Left colon (tissue), 2 donors: ENCODE measurements at places on chromosomes 7 and 10. TPM values are rescaled to one million over a fixed set of nuclear protein-coding genes. Genes with fewer than 3 reads are reported as not detected.

Gene ABCA13
- 0.11 TPM for total RNA-seq

Gene HDAC9
- 12.3 TPM for total RNA-seq

Gene PTCD1
- total RNA-seq = 6.0 TPM

Gene FKBP6
- not detected for total RNA-seq

Gene GTF2IRD1
- total RNA-seq = 14.6 TPM

Gene GNGT1
- total RNA-seq = not detected

Gene CPN1
- not detected for total RNA-seq

Gene TMEM213
- total RNA-seq = not detected

Gene CYP2E1
- 0.67 TPM for total RNA-seq

Gene HOXA10
- 23.4 TPM for total RNA-seq

Gene WDFY4
- total RNA-seq = 4.6 TPM

Gene CTNNA3
- total RNA-seq = 0.21 TPM

DNA sequence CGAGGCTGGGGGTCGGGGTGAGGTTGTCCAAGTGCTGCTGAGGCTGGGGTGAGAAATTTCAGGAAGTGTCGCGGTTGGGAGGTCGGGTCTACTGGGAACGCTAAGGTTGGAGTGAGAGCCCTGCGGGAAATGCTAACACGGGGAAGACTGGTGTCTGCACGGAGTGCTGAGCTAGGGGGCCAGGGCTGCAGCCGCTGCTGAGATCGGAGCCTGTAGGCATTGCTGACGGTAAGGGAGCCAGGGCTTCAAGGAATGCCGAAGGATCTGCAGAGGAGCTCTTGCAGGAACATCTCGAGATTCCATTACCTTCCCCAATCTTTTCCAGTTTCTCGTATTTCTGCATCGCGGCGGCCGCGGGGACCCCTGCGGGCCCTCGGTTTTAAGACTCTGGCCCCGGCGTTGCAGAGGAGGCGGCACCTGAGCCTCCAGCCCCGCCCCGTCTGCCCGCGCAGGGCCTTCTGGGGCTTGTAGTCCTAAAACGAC lies at the start of gene CDK5:
TSS of gene CDK5 (minus strand) at position 392 of the 483 bp plus-strand sequence. CDS start at position 343, 49 bp downstream.
- no peak for DNase-seq

DNA sequence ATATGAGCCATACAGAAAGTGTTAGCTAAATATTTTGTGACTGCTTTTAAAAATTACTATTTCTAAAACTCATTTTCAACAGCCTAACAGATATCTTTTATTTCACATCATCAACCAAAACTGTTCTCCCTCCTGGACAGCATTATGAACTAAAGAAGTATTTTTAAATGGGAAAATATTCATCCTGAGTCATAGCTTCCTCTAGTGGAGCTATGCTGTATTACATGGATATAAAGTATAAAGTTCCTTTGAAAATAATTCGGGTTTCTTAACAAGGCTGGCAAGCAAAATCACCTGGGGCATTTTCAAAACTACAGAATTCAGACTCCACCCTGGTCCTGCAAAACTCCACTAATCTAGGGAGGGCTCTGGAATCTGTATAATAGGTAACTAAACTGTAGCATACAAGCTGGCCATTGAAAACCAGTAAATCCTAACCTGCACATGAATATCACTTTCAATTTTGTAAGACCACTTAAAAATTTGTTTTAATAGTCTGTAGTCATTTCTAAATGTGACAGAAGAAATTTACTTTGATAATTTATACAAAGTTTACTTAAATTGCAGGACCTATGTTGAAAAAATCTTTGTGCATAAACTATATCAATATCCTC lies 53.5 kb downstream of the SCIN start:
- DNase-seq = no peak

- no peak for DNase-seq
Observed at GRCh38 chr10:74383642-74384041, 232.6 kb downstream of the ADK start.

DNA sequence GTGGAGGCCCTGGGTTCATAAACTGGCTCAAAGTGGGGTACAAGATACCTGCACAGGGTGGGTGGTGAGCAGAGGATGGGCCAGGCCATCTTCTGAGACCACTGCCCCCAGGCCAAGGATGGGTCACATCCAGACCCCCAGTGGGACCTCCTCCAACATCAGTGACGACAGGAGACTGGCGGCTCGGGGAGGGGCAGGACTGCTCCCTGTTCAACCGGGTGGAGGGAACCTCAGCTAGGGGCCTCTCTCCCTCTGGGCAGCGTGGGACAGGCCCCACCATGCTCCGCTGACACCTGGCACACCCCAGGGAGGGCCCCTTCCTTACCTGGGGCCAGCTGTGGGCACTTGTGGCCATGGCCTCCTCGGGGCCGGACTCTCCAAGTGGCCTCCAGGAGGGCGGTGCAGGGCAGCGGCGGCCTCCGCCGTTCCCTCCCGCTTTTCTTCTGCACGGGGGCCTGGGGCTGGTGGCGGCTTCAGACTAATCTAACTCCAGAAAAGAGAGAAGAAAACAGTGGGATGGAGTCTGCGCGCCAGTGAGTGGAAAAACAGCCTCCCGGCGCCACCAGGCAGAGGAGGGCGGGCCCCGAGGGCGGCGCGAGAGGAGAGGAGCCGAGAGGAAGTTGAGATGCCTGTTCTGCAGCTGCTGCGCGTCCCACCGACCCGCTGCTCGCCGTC lies at the start of gene CALHM2:
TSS of gene CALHM2 (minus strand) at position 540 of the 675 bp plus-strand sequence. CDS start 2,429 bp downstream, outside the sequence.
- peak; percentile 64 for DNase-seq

- no peak for DNase-seq
Observed at GRCh38 chr10:77189520-77189919, 448.1 kb downstream of the KCNMA1 start.

DNA sequence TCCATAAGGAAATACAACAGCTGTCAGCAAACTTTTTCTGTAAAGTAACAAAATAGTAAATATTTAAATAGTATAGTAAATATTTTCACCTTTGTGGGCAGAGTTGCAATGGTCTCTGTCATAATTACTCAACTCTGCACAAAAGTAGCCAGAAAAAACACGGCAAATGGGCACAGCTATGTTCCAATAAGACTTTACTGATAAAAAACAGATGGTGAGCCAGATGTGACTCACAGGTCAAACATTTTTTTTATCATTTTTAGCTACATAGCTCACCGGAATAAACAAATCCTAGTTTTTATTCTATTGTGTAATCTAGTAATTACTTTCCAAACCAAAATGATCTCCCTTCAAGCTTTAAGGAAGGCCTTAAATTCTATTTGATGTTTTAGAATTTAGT lies 55.3 kb downstream of the NCAPG2 start:
- no peak for DNase-seq

GRCh38 chr7:92609921-92610518 lies 19.8 kb upstream of the FAM133B start:
- no peak for DNase-seq

DNA sequence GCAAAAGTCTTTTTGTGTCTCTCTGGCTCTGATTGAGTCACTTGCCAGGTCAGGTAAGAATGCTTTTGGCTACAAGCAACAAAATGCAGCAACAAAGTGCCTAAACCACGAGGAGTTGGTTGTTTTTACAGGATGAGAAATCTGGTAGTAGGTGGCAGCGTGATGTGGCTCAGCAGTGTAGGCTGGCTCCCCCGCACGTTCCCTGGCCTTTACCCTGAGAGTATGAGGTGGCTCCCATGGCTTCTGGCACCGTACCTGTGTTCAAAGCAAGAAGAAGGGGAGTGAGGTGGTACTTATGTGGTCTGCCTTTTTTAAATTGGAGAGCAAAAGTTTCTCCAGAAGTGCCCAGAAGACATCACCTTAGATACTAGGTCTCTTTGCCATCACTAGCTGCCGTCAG lies 11.7 kb downstream of the PRKRIP1 start:
- no peak for DNase-seq

GRCh38 chr7:2110610-2111396 lies 121.9 kb downstream of the MAD1L1 start:
- DNase-seq = peak; percentile 38

DNA sequence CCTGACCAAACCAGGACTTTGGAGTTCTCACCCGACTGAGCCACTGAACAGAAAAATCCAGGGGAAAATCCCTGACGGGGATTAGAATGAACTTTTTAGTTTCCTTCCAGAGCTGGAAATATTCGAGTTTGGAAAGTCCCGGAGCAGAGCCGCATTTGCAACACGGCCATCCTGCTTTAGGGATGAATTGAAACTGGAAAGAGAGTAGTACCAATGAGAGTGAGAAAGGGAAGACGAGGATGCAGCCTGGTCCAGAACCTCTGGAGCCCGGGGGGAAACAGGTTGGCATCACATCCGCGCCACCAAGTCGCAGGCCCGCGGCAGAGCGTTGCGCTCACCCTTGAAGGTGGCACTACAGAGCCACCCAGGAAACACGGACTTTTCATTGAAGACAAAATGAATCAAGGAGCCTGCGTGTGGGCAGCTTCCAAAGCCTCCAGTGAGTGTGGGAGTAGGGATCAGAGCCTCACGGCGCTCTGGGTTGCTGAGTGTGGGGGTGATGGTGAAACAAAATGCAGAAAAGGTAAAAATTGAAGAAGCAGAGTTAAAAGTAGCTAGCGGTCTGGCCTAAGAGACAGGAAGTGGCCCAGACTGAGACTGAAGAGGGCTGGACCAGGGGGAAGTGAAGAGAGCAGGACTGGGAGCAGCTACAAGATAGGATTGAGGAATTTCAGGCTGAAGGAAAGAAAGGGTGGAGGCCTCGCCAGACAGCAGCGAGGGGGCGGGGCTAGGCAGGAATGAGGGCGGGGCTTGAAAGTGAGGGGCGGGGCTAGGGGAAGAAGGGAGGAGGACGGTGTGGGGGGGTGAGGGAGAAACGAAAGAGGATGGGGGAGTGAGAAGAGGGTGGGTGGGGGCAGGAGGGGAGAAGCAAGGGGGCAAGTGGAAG lies 1.8 kb downstream of the SMURF1 start:
- DNase-seq = peak; percentile 75

- DNase-seq = no peak
Observed at GRCh38 chr10:33332183-33333065, 2.0 kb downstream of the NRP1 start.

DNA sequence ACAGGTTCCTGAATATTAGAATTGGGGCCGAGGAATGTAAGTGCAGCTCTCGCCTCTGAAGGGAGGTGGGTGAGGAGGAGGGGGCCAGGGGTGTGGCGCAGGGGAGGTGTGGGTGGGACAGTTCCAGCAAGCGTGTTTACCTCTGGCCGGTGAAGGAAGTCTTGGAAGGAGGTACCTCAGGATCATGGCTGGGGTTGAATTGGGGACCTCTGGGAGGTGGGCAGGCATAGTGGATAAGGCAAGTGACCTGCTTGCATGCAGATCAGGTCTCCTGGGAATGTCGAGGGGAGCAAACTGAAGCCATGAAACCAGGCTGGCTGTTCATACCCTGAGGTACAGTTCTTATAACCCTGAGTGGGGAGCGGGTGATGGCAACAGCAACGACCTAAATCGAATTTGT lies 2.0 kb downstream of the ZNF775 start:
- no peak for DNase-seq

GRCh38 chr7:29297194-29297890 lies 102.8 kb downstream of the CHN2 start:
- no peak for DNase-seq

GRCh38 chr7:76267107-76267893 lies 35.2 kb upstream of the HSPB1 start:
- DNase-seq = no peak

GRCh38 chr10:65396997-65397396 lies 1528.8 kb upstream of the LRRTM3 start:
- no peak for DNase-seq

DNA sequence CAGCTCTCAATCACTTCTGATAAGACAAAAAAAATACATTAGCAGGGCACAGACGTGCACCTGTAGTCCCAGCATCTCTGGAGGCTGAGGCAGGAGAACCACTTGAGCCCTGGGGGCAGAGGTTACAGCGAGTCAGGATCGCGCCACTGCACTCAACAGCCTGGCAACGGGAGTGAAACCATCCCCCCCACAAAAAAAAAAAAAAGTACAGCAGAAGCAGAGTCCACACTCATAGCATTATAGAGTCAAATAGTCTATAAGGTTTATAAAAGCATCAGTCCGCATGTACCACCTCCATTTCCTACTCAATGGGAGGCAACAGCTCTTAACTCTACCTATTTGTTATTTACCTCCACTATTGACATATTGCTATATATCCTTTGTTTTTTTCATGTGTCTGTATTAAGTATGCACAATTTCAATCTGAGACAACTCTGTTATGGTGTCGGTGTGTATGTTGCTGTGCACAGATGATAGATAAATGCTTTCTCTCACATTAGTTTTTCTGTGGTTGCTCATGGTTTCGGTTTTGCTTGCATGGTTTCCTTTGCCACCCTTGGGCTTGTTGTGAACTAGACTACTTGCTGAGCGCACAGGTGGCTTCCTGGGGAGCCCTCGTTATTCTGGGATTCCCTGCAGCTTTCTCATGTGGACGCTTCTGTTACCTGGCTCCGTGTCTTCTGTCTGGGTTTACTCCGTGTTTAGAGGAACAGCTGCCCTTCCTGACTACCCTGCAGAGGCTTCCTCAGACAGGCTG lies 40.4 kb downstream of the PROSER2 start:
- no peak for DNase-seq

DNA sequence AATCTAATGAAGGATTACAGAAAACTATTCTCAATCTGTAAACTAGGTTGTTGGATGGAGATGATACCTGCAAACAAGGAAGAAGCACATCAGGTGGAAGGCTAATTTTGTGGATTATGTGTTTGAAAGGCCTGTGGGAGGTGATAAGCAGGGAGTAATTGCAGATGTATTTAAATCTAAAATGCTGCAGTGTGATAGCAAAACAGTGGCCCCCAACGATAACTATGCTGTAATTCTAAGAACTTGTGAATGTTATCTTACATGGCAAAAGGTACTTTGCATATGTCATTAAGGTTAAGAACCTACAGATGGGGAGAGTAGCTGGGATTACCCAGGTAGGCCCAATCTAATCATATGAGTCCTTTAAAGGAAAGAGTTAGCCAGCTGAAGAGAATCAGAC lies 164.5 kb upstream of the AHR start:
- no peak for DNase-seq

DNA sequence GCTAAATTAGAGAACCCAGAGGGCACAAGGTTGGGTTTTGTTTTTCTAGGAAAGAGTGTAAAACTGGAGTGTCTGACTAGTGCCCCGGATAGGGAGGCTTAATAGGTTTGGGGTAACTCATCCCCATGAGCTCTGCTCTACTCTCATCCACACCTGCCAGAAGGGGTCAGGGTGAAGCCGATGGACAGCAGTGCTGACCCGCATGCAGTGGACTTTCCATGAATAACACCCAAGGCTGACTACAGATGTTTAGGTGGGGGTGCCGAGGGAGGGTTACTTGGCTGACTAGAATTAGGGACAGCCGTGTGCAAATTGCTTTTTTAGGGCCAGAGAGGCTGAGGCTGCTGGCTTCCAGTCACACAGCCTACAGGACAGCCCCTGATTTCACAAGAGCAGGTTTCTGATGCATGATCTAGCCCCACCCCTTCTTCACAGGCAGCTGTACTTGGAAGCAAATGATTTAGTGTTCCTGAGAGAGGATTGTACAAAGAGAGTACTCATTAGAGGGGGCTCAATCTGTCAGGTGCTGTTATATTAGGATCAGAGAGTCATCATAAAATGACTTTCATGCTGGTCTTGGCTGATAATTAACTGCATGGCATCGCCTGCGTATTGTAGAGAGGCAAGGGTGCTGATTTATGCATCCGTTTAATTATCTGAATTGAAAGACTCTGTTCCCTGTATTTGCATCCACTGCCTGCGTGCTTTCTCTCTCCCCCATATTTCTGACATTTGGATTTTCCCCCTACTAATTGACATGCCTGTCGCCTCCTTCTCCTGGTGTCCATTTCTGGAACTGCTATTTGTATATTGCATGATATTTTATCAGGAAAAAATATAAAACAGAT lies 9.5 kb downstream of the INHBA start:
- no peak for DNase-seq
